Stimulated activated CD8-positive, alpha-beta memory T cell treated with anti-CD3 and anti-CD28 coated beads, Interleukin-7, amount 100 ng/mL, for 1 hour (primary cell): ENCODE measurements at places on chromosomes 12 and 14.

- DNase-seq: no peak
Measured at GRCh38 chr14:73324533-73324932, 87.2 kb downstream of the PAPLN start.

DNA sequence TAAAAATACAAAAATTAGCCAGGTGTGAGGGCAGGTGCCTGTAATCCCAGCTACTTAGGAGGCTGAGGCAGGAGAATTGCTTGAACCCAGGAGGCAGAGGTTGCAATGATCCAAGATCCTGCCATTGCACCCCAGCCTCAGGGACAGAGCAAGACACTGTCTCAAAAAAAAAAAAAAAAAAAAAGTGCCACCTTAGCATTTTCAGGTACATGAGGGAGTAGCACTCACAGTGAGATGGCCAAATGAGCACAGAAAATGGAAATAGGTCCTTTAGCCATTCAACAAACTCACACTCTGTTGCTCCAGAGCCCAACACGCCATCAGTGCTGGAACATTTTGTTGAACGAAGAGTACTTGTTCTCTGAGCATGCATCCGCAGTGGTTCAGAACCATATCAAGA is 75.2 kb upstream of the MYL2 start:
- no peak for DNase-seq

DNA sequence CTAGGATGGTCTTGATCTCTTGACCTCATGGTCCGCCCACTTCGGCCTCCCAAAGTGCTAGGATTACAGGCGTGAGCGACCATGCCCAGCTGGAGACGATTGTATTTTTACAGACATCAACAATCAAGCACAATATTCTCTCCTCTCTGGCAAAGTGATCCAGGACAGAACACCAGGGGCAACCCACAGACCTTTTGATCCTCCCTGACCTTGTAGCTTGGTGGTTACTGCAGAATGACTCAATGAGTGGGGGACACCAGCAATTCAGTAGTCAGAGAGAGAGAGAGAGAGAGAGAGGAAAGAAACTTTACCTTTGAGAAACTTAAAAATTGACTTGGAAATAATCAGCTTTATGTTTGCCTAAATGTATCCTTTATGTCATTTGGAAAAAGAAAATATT is 51.2 kb downstream of the DRAM1 start:
- no peak for DNase-seq

DNA sequence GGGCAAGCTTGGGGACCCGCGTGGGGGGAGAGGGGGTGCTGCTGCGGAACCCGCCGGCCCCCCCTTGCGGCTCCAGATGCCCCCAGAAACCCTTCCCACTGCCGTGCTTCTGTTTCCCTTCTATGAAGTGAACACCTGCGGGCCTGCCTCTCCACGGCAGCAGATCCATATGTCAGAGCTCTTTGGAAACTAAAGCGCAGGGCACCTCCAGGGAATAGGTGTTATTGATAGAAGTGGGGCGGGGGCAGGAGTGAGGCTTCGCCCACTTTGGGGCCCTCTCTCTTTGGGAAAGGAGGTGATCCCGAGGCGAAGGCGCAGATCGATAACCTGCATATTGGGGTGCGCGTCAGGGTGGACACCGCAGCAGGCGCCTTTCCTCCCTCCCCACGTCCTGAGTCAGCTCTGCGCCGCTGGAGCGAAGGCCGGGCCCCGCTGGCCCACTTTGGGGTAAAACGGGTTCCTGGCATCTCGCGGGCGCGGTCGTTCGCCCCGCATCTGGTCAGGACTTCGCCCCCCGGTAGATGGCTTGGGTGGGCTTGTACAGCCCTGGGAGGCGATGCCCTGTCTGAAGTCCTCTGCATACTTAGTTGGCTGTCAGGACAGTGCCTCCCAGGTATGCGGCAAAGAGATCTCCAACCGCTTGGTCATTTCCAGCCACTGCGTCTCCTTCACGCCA is 524 bp downstream of the KMT5A start:
- no peak for DNase-seq

DNA sequence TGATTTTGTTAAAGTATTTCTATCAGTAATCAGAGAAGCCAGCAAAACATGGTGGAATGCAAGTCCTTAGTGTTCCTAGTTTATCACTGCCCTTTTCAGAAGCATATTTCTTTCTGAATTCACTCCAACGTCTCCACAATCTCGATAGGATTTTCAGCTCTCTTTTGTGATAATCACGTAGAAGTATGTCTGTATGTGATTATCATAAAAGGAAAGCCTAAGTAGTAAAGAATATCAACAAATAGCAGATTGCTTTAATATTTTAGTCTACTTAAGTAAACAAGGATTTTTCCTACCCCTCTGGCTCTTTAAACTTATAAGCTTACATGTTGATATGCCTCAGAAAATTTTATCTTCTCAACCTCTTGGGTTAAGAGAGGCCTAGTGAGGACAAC is 147.4 kb upstream of the NUDT4 start:
- no peak for DNase-seq

GRCh38 chr12:643475-644302 is 19.6 kb downstream of the NINJ2 start:
- DNase-seq: no peak

GRCh38 chr12:49553512-49554088 is 14.3 kb downstream of the MCRS1 start:
- no peak for DNase-seq

DNA sequence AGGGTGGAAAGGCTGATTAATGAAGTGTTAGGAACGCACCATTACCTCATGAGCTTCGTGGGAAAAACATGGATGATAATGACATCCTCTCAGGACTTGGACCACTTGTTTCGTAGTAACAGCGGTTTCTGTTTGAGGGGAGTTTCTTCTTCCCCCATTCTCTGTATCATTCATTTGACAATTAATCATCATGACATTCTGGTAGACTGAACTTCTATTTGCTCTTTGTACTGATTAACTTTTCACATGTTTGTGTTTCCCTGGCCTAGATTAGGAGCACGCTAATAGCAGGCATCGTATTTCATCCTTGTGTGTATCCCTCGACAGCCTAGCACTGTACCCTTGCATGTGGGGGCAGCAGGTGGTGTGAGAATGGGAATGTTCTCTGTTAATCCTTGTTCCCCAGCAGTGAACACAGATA is 8.0 kb downstream of the LRRC74A start:
- no peak for DNase-seq

DNA sequence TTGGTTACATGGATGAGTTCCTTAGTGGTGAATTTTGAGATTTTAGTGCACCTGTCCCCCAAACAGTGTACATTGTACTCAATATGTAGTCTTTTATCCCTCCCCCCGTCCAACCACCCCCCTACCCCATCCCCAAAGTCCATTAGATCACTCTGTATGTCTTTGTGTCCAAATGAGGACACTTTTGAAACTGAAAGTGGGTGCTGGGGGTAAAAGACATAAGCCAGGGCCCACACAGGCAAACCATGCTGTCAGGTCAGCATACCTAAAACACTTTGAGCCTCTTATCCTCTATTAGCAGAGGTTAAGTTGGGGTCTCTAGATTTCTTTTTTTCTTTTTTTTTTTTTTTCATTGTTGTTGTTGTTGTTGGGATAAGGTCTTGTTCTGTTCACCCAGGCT is 31.3 kb upstream of the KICS2 start:
- DNase-seq: no peak

DNA sequence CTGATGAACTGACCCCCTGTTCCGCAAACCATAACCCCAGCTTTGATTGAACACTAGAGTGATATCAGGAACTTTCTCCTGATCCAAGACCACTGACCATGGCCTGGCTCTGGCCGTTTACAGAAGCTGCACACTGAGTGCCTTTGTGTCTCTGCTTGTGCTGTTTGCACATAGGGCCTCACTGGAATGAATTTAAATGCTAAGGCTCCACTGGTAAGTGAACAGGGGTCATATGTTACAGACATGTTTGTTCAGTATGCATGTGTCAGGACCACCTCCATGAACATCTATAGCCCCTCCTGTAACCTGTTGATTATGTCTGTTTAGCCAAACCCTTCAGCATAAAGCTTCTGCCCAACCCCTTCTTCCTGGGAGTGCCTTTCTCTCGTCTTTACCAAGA is 1239.8 kb downstream of the TMEM121 start:
- DNase-seq: no peak

GRCh38 chr12:108307006-108307405 is 32.1 kb downstream of the CMKLR1 start:
- no peak for DNase-seq

GRCh38 chr14:65991104-65991503 is 495.1 kb upstream of the CCDC196 start:
- DNase-seq: no peak
